ENCODE measurements at places on chromosomes 1 and 21.

DNA sequence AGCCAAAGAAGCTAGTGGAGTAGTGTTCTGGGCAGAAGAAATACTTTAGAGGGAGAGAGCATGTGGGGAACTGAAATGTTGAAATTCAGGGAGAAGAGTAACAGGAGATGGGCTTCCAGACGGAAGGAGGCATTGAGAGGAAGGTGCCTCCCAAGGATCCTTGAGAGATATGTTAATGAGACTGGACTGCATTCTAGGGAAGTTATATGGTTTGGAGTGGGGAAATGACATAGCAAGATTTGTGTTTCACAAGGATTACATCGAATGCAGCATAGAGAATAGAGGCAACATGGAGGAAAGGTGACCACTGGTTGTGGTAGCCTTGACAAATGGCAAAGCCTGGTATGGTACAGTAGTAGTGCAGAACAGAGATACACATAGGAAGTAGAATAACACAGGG lies 160.5 kb upstream of the HMCN1 start:
- DNase-seq = no peak

- DNase-seq = no peak
Measured at GRCh38 chr1:198497326-198498102, 43.0 kb downstream of the ATP6V1G3 start.

- no peak for DNase-seq
Measured at GRCh38 chr1:106921186-106921585, 135.3 kb upstream of the PRMT6 start.

GRCh38 chr1:40530735-40531380 lies 579 bp upstream of the ZNF684 start:
- DNase-seq = peak; percentile 2

DNA sequence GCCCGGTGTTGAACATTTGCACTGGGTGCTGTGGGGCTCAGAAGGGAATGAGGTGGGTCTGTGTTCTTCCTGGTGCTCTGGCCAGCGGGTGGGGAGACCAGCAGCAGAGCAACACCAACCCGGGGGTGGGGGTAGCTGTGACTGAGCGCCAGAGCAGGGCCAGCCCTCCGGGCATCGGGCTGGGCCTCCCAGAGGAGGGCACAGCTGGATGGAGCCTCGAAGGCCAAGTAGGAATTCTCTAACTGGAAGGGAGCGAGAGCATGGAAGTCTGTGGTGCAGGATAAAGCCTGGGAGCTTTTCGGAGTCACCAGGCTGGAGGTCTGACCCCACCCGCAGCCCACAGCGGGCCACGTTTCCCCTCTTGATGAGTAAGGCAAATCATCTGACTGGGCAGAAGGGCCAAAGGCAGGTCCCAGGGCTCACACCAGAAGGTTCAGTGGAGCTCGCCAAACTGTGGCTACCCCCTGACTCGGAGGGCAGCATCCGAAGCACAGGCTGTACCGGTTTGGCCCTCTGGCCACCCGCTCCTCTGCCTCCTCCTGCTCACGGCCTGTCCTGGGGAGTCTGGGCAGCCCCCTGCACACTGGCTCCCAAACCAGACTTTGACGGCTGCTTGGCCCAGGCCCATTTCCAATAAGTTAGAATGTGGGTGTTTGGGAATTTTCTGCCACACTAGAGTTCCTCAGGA lies 18.8 kb downstream of the SLC1A7 start:
- no peak for DNase-seq

- DNase-seq = no peak
Measured at GRCh38 chr1:89464008-89464407, 60.6 kb upstream of the LRRC8B start.

DNA sequence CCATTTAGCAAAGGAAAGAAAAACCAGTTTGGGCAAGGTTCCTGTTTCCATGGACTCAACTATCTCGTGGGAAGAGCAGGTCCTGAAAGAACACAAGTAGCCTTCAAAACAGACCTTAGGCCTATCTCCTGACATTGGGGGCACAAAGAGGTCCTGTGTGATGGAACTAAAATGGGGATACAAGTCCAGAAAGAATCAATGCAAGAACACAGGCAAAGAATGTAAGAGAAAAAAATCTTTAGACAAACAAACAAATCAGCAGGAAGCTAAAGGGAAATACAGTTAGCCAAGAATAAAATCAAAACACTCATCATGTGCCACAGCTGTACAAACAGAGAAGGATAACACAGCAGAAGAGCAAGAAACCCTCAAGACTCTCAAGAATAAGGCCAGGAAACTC lies 28.2 kb downstream of the SLC30A10 start:
- DNase-seq = no peak

- DNase-seq = no peak
Measured at GRCh38 chr1:38444770-38445442, 398.3 kb upstream of the POU3F1 start.

GRCh38 chr1:111476761-111477309 lies 3.1 kb downstream of the C1orf162 start:
- DNase-seq = no peak

- no peak for DNase-seq
Measured at GRCh38 chr1:170369000-170369399, 163.0 kb upstream of the GORAB start.

DNA sequence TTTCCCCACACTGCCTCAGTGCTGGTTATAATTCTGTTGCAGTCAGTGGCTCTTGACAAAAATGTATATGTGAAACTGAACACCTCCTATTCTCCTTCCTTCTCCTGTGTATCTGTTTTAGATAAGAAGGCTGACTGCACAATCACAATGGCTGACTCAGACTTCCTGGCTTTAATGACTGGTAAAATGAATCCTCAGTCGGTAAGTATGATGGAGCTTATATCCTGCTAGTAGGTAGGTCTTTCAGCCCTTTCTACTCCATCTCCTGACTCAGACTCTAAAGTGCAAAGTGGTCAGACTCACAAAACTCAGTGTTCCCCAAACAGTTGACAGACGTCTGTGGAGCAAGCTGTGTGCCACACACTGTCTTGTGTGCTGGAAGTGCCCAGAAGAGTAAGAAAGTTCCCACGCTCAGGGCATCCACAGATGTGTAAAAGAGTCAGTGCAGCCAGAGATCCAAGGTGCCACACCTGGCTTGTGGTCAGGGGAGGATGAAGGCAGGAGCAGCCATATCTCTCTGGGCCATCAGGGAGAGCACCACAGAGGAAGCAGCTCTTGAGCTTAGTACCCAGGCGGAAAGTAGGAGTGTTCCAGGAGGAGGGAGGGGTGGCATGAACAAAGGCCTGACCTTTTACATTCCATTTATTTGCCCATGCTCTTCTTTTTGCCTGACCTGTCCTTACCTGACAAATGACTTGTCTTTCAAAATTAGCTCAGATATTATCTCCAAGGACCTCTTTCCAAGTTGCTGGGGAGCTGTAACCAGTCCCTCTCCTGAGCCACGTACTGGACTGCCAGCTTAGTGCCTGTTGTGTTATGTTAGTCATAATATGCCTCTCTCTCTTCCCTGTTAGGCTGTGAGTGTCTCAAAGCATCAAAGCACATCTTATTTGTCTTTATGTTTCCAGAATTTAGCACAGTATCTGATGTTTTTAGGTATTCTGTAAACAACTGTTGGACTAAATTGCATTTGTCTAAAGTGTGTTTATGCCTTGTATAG lies 14.0 kb upstream of the PODN start:
- no peak for DNase-seq

DNA sequence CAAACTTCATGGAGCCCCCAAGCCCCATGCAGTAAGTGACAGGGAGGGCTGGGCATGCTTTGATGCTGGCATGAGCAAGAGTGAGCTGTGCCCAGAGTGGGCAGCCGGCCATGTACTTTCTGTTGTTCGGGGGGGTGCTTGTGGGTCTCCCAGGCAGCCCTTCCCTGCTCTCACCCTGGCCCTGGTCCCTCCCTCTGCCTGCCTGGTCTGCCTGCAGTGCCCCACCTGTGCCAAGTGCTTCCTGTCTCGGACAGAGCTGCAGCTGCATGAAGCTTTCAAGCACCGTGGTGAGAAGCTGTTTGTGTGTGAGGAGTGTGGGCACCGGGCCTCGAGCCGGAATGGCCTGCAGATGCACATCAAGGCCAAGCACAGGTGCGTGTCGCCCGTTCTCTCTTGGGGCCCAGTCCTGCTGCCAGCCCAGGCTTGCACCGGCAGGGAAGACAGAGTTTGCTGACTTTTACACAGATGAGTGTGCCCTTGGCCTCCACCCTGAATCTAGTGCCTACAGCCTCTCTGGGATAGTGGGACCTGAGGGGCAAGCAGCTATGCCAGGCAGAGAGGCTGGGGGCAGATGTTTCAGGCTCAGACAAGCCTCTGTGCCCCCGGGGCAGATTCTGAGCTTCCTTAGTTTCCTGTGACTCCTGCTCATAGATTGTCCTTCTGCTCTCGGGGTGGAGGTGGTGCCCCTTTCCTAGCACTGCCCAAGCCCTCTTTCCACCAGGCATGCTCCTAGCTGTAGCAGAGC lies 7.6 kb downstream of the ZBTB48 start:
- no peak for DNase-seq

- DNase-seq = no peak
Measured at GRCh38 chr1:5428351-5428750, 563.9 kb downstream of the NPHP4 start.

DNA sequence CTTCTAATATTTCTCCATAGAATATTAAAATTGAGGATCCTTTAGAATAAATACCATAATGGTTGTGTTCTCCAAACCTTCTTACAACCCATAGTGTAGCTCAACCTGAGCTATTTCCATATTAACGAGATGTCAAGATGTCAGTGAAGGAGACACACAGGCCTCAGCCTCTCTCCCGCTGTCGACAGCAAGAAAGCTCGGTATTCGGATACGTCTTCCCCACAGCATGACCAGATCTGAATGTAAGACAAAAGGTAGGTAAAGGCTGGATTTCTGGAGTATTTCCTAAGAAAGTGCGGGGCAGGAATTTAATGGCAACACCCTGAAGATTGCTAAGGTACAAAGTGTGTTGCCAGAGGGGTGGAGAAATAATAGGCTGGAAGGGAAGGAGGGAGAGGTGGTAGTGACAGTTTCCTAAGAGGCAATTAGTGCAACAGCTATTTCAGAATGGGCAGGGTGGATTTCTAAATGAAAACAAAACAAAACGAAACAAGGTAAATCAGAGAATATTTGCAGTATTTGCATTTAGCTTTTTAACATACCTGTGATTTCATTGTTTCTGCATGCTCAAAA lies 1.7 kb downstream of the ADSS2 start:
- no peak for DNase-seq

GRCh38 chr1:10186331-10187025 lies 23.9 kb upstream of the KIF1B start:
- DNase-seq = no peak

DNA sequence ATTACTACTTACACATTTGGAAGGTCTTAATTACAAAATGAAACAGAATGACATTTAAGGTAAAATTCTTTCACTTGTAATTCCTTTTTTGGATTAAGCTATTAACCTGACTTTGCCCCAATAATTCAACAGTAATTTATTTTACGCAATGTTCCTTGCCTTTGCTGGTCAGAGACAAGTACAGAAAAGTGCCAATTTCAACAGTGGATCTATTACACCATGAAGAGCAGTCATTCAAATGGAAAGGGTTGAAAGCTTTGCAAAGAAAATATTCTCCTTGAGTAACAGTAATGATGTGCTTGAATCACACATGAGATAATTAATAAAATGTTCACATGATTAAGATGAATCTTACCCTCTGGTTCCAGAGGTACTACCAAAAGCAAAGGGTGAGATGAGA lies 84.7 kb downstream of the APP start:
- DNase-seq = no peak

GRCh38 chr1:206739411-206740076 lies 31.0 kb upstream of the IL19 start:
- DNase-seq = no peak

DNA sequence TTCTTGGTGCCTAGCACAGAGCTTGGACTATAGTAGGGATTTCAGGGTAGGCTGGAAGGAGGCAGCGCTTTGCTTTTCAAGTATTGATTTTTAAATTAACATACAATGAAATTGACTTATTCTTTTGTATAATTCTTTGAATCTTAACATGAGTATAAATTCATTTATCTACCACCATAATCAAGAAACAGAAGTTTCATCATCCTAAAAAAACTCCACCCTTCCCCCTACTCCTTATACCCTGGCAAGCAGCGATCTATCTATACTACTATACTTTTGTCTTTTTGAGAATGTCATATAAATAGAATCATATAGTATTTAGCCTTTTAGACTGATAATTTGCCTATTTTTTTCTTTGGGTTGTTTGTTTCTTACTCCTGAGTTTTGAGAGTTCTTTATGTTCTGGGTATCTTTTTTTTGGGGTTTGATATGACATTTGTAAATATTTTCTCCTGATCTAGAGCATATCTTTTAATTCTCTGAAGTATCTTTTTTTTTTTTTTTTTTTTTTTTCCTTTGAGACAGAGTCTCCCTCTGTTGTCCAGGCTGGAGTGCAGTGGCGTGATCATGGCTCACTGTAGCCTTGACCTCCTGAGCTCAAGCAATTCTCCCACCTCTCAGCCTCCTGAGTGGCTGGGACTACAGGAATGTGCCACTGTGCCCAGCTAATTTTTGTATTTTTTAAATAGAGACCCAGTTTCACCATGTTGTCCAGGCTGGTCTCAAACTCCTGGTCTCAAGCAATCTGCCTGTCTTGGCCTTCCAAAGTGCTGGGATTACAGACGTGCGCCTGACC lies 6.4 kb downstream of the RPS6KC1 start:
- DNase-seq = no peak

- no peak for DNase-seq
Measured at GRCh38 chr1:68363339-68363738, 86.4 kb downstream of the RPE65 start.

GRCh38 chr21:45540601-45540970 lies 1.7 kb downstream of the SLC19A1 start:
- no peak for DNase-seq

- no peak for DNase-seq
Measured at GRCh38 chr1:93607814-93608186, 73.8 kb downstream of the BCAR3 start.

DNA sequence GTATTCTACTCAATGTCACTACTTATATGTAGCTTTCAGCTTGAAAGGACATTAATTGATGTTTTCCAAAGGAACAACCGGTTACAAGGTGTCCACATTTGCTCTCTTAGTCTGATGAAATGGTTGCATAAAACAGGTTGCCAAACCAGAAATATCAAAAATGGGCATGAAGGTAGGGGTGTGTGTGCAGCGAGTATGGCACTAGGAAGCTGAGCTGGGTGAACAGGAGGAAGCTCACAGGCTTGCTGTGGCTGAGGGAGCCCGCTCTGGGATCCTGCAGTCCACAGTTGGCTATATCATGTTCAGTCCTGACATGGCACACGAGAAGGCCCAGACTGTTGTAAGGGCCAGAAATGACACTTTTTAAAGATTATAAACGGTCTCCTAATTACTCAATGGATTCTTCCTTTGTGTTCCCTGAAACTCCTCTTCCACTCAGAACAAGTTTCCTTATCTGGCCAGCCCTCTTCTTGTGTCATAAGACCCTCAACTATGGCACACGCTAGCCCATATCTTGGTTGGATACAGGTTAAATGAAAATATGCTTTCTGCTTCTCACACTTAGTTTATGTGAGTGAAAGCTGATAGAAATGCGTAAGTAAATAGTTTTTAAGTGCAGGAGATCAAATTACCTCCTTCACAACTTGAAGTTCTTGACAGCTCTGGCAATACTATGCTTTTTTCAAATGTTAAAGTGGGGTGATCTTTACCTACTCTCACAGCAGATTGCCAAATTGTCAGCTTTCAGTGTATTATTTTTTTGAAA lies 201.5 kb downstream of the LMO4 start:
- DNase-seq = no peak

GRCh38 chr1:62377043-62377562 lies 57.9 kb upstream of the KANK4 start:
- no peak for DNase-seq
